ENCODE measurements at places on chromosomes 3 and 15.

DNA sequence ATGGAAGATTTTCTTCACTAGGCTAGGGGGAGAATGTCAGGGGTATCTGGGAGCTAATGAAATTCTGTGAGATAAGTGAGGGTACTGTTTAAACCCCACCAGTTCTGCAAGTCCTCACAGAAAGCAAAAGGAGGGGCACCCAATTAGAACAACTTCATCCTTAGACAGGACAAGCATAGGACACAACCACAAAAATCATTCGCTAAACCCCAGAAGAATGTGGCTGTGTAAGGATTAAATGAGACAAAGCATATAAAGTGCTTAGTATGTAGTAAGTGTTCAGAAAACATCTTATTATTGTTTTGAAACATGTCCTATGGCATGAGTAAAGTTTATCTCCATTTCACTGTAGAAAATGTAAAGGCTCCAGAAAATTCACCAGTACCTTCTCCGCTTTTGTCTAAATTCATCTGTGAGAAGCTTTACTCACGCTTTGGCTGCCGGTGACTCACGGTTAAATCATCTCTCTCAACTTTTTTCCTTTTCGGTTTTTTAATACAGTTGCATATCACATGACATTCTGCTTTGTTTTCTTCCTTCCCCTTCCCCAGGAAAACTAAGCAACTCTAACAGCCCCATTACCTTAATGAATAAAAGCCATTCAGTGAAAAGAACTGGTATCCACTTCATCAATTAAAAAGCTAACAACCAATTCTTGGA, 1.7 kb downstream of the CLRN1 start:
- DNase-seq = no peak

GRCh38 chr3:13513051-13513912, 33.2 kb downstream of the HDAC11 start:
- no peak for DNase-seq

DNA sequence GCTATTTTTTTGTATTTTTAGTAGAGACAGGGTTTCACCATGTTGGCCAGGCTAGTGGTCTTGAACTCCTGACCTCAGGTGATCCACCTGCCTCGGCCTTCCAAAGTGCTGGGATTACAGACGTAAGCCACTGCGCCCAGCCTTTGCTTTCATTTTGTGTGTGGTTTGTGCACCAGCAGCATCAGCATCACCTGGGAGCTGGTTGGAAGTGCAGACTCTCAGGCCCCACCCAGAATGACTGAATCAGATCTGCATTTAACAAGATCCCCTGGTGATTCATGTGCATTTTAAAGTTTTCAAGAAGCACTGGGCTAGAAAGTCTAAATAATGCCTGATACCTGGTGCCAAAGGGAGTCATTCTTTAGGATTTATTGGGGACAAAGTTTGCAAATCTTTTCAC, 73.4 kb upstream of the BNIP2 start:
- DNase-seq = no peak

- no peak for DNase-seq
These were observed 43.4 kb downstream of the HLTF start for GRCh38 chr3:149042789-149043386.

DNA sequence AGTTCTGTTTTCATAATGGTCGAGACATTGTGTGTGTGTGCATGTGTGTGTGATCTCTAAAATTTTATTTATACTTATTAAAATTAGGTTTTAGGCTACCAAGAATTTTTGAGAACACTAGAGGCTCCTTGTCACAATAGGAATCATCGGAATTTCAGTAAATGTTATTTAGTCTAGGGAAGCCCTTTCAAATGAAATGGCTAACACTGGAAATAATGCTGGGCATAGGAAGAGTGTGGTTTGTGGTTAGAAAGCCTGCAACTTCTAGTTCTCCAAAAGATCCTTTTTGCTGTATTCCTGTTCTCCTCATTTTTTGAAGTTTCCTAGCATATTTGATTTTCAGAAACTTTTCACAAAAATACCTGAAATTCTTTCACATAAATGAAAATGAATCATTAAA, 92.5 kb upstream of the MBNL1 start:
- DNase-seq = no peak

DNA sequence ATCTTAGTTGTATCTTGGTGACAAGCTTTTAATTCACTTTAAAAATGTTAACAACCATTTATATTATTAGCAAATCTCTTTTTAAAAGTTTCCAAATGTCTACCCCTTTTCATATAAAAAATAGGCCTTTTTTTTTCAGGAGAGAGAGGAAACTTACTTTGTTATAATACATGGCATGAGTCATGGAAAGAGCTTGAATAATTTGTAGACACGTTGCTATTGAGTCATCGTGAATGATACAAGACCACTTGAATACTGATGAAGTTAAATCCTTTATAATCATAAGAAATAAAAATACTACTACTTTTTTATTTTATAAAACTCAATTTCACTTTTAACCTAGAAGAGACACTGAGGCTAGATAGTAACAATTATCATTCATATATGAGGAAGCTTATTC, 70.3 kb upstream of the BBX start:
- DNase-seq = no peak

DNA sequence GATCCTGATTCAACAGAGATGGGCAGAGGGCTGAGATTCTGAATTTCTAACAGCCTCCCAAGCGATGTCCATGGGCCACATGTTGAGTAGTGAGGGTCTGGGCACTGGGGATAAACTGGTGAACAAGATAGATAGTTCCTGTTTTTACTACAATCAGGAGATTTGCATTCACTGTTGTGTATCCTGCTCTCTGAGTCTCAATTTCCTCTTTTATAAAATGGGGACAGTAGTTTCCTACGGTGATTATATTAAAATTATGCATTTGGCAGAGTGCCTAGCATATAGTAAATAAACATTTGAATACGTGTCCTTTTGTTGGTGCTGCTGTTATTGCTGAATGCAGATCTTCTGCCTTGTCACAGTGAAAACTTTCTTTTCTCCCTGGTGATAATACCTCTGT, 102.5 kb downstream of the MYH15 start:
- no peak for DNase-seq

DNA sequence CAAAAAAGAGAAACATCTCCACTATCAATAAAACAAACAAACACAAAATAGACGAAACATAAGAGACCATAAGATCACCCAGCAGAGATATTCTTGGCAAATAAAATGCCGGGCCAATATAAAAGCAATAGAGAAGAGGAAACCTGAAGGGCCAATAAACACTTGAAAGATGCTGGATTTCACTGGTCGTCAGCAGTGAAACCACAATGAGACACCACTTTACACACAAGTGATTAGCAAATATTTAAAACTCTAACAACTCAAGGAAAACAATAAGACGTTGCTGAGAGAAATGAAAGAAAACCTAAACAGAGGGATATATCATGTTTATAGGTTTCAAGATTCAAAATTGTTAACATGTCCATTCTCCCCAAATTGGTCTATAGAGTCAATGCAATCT, 148.5 kb downstream of the WDR76 start:
- DNase-seq = no peak

Data from anterior cingulate cortex (tissue), 58 donors.